Lung (tissue), 17 donors: ENCODE measurements at places on chromosomes 16 and 17. TPM values are rescaled to one million over a fixed set of nuclear protein-coding genes. Genes with fewer than 3 reads are reported as not detected.

GRCh38 chr16:67084345-67085028, 25.3 kb upstream of the PHAF1 start:
- DNase-seq, result no peak

TPSAB1 gene
- polyA plus RNA-seq, result 89.3 TPM

DNA sequence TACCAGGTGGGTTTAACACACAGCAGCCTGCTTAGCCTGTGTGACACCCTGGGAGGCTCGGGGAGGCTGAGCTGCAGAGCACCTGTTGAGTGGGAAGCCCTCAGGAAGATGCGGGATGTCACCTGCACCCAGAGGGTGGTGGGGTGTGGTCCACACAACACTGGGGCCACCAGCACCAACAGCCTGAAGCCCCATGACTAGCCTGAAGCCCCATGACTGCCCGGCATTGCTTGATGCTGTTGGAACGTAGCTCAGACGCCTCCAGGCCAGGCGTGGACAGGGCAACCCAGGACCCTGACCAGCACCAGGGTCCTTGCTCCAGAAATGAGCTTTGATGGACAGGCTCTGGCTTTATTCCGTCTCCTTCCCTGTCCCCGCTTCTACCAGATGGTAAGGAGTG, 76.3 kb upstream of the ZNF469 start:
- no peak for DNase-seq

OTOP3 gene
- polyA plus RNA-seq, result not detected

GRCh38 chr16:81405702-81406113, 38.9 kb upstream of the CMIP start:
- no peak for DNase-seq

- no peak for DNase-seq
These were observed 2.6 kb downstream of the MXRA7 start for GRCh38 chr17:76707985-76708807.

DNA sequence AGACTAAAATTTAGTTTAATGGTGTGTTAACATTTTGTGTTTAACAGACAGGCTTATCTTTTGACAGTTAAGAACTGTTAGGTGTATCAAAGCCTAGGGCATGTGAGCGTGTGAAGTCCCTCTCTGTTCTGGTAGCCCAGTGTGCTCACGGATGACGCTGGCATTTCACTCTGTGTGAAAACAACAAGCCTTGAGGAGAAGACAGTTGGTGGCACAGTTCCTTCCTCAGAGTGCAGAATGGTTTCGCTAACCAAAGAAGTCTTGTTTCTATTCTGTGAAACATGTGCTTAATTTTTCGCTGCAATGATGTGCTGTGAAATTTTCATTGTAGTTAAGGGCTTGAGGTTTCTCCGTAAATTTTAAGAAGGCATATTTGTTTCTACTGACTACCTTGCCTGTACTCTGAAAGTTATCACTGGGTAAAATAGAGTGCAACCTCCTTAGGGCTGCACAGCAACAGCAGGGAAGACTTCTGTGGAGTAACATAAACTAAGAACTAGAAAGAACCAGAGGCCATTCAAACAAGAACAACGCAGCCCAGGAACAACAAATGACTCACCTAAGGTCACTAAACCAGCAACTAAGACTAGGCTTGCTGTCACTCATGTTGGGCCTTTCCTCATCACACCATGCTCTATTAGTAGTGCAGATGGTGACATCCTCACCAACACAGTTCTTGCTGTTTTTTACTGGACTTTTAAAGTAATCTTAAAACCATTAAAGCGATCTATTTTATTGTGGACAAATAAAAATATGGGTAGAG, 33.4 kb downstream of the BRD7 start:
- DNase-seq, result no peak

DNA sequence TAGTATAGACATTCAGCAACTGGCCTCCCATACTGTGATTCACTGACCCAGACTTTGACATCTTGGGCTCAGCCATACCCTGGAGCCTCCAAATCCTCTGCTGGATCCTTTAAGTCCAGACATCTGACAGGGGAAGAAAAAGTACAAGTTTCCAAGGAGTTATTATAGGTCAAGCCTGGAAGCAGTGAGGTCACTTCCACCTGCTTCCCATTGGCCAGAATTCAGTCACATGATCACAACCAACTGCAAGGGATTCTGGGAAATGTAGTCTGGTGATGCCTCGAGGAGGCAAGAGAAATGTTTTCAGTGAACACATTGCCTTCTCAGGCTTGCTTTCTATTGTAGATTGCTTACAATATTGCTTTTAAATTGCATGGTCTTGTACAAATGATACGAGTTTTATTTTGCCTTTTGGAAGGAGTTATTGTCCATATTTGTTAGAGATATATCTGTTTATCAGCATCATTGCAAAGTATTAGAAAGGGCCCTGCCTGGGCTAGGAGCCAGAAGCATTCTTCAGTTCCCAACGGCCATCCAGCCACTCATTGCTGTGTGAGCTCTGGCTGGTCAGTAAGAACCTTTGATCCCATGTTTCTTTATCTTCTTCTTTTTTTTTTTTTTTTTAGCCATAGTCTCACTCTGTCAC, 696.9 kb downstream of the WWOX start:
- peak; percentile 65 for DNase-seq

FTO gene
- polyA plus RNA-seq, result 12.2 TPM

DNA sequence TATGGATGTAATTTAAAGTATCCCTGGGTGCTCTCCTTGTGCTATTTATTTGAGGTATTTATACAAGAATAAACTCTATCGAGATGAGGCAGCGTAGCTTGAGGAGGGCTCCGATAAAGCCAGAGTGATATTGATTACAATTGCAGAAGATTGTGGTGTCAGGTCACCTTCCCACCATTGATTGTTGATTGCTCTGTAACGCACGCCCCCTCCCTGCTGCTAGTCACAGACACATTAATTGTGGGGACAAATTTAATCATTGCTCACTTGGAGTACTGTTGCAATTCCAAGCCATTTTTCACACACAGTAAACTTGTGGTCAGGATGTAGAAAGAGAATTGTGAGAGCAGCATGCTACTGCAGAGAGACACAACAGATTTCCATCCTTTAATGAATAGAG, 75.4 kb downstream of the IRX3 start:
- no peak for DNase-seq

DNA sequence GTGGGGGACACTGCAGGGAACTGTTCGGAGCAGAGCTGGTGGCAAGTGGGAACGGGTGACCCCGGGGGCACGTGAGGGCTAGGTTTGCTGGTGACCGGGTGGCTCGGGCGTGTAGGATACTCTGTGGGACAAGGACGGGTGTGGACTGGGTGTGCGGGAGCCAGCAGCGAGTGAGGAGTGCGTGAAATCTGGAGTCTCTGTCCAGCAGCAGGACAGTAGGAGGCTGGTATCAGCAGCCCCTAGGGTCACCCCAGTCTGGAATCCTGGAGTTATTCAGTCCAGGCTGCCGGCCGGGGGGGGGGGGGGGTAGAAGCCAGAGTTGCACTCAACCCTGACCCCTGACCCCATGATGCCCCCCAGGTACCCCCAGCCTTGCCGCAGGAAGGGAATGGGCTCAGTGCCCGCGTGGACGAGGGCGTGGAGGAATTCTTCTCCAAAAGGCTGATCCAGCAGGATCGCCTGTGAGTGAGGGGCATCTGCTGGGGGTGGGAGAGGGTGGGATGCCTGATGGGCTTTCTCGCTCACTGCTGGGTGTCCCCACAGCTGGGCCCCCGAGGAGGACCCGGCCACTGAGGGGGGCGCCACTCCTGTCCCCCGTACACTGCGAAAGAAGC, 6.2 kb downstream of the ACD start:
- DNase-seq, result no peak

DNA sequence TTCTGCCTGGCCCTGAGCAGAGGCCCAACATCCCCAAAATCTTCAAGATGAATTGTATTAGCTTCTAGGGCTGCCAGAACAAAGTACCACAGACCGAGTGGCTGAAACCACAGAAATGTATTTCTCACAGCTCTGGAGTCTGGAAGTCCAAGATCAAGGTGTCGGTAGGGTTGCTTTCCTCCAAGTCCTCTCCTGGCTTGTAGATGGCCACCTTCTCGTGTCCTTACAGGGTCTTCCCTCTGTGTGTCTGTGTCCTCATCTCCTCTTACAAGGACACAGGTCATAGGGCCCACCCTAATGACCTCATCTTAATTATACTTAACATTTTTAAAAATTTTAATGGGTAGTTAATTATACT, 215.7 kb downstream of the NTN1 start:
- DNase-seq, result no peak

DNA sequence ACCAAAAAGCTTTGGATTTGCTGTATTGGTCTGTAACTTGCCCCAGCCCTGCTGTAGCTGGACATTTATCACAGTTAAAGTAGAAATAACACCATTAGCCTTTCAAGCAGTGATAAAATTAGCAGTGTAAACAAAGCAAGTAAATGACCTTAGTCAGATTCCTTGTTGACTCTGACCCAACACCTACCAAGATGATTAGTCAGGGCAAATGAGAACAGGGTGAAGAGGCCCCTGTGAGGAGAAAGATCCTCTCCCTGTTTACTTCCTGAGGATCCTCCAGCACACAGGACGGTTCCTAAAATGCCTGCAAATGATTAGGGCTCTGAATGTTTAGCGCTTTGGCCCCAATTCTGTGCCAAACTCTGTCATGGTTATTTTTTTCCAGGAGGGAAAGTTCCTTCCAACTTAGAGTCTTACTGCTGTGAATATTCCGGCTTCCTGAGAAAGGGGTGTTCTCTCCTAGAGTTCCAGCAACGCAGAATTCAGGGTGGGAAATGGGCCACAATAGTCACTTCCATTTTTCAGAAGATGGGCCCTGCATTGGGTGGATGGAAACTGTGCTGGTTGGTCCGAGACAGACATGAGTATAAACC, 259.0 kb upstream of the MYOCD start:
- no peak for DNase-seq

GRCh38 chr17:16939208-16939576, 32.7 kb downstream of the TNFRSF13B start:
- DNase-seq, result no peak

ACSM3 gene
- polyA plus RNA-seq, result 48.6 TPM

GRCh38 chr17:50269477-50270434, 4.5 kb upstream of the TMEM92 start:
- peak; percentile 87 for DNase-seq

PRR15L gene
- 98.5 TPM for polyA plus RNA-seq

DNA sequence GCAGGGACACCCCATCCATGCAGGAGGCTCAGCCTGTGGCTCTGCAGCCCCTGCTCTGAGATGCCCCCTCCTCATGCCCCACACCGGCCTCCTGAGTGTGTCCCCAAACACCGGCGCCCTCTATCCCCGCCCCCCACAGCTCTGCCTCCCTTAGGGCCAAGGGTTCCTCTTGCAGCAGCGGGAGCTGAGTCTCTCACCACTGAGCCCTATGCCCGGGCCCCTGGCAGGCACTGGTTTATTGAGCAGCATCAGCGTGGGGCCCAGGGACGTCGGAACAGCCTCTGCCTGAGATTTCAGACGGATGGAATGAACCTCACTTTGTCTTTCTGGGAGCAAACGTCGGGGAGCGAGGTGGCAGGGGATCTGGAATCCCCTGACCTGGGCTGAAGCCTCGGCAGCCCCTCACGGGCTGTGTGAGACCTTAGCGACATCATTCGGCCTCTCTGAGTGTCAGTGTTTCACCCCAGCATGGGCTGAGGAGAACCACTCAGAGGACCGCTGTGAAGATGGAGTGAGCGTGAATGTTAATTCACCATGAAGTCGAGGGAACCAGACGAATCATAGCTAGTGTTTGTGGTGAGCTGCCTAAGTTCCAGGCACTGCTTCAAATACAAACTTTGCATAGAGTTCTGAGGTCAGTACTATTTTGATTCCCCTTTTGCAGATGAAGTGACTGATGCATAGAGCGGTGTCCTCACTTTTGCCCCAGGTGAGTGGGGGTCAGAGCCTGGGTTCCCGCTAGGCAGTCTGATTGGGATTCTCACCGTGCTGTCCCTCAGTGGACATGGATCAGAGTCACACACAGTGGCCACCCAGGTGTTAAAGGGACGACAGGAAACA, 5.3 kb upstream of the C16orf74 start:
- no peak for DNase-seq

DNA sequence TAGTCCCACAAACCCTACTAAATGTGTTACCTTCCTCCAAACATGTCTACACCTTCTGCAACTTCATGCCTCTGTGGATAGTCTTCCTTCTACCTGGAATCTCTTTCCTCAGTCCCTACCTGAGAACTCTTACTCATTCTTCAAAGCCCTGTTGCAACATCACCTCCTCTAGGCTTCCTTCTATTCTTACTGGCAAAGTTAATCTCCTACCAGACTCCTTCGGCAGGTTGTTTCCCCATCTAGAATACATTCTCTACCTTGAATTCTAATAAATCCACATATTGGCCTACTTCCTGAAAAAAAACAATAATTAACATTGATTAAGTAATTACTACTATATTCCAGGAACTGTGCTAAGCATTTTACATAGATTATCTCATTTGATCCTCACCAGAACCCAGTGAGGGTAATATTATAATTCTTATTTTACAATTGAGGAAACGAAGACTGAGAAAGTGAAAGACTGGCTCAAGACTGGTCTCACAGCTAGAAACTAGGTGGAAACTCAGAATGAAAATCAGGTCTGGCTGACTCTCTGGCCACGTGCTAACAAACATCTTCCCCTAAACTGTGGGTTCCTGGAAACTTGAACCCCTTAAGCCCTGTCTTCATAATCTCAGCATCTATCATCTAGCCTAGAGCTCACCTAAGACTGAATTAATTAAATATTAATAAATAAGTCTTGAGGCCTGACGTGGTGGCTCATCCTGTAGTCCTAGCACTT, 4.6 kb upstream of the STAT3 start:
- no peak for DNase-seq

CRISPLD2 gene
- 53.7 TPM for polyA plus RNA-seq
